ENCODE measurements at places on chromosomes 13 and 19. TPM values are rescaled to one million over a fixed set of nuclear protein-coding genes. Genes with fewer than 3 reads are reported as not detected.

Gene ANGPTL4
- polyA plus RNA-seq: 9.4 TPM

Gene ICAM4
- polyA plus RNA-seq: 0.33 TPM

Gene GPR180
- 2.9 TPM for polyA plus RNA-seq

Gene GPR183
- 2.7 TPM for polyA plus RNA-seq

Gene ZNF100
- 2.0 TPM for polyA plus RNA-seq

Gene RASIP1
- polyA plus RNA-seq: 14.6 TPM

Gene UTP14C
- 3.1 TPM for polyA plus RNA-seq

Gene ARL11
- 0.32 TPM for polyA plus RNA-seq

Gene CGB3
- polyA plus RNA-seq: not detected

Gene FAAP24
- polyA plus RNA-seq: 0.38 TPM

Gene FGF22
- polyA plus RNA-seq: 0.11 TPM

Gene DACH1
- polyA plus RNA-seq: 1.2 TPM

Measured in heart left ventricle (tissue), 16 donors.